Ecto neural progenitor cell (in vitro differentiated cells): ENCODE measurements at places on chromosomes 2 and 18.
A peak's percentile ranks its signal among the peaks of the same experiment; 100 is the strongest.

DNA sequence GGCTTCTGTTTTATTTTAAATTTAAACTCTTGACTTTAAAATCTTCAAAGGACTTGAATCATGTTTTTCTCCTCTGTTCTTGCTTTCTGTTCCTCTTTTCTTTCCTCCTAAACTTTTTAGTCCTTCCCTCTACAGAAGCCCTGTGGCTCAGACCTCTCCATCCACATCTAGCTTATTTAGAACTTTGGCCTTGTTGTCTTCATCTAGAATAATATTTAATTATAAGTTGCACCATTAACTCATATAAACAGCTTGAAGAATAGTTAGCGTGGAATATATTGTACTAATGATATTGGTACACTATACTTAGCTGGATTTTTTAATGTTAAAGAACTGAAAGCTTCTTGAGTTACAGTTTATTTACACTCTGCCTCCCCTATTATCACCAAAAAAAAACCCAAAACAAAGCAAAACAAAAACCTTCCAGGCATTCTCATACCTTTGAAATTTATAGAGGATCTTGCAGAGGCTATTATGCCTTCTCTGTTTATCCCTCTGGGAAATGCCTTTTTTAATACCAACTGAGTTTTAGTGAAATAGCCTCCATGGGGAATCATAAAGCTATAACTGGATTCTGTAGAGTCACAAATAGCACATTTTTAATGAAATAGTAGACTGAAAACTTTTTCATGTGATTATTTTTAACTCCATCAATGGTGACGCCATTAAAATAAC, 9.2 kb upstream of the CCDC141 start:
- DNase-seq: no peak

GRCh38 chr2:56185101-56185581, 1.4 kb downstream of the CCDC85A start:
- DNase-seq: peak; percentile 60

- no peak for DNase-seq
Measured at GRCh38 chr18:36893227-36893626, 64.3 kb downstream of the KIAA1328 start.

DNA sequence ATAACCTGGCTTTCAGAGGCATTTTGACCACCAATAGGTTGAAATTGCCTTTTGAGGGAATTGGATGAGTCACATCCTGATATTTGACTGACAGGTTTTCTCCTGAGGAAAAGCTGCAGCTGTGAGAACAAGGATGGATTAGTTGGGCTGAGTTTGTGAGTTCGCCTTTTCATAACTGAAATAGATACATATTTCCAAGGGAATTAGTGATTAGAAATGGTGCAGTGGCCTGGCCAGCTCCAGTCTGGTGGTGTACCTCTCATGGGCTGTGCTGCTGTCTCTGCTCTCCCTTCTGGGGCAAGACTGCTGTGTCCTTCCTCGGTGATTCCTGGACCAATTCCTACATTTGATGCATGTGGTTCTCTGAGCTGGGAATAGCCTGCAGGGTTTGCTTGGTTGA, 341.3 kb downstream of the TSN start:
- DNase-seq: no peak

DNA sequence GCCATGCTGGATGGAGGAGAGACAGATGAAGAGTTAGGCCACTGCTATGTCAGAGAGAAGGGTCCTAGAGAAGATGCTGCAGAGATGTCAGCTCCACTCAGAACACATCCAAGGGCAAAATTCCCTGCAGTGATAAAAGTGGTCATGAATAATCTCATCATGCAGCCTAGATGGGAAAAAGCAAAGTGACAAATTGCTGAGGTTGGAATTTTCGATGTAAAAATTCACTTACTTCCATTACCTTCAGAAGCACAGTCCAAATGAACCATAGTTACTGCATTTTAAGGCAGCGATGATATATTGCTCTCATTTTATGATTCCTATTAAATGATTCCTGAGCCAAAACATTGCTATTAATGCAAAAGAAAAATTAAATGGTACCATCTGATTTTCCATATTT, 16.4 kb downstream of the ANKRD29 start:
- no peak for DNase-seq

DNA sequence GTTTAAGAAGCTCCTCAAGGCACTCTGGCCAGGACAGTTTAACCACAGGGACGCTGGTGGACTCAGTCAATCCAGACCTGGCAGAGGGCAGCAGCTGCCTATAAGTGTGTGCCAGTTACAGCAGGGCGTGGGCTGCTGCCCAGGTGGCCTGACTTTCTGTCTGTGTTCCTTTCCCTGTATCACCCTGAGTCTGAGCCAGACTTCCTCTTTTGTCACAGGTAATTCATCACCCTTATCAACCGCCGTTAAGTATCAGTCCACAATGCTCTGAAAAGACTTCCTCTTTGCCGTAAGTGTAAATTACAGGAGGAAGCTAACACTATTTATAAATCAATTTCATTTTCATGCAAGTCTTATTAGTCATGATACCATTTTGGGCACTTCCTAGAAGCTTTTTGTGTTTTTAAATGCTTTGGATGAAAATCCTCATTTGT, 7.0 kb downstream of the LPIN1 start:
- DNase-seq: no peak

DNA sequence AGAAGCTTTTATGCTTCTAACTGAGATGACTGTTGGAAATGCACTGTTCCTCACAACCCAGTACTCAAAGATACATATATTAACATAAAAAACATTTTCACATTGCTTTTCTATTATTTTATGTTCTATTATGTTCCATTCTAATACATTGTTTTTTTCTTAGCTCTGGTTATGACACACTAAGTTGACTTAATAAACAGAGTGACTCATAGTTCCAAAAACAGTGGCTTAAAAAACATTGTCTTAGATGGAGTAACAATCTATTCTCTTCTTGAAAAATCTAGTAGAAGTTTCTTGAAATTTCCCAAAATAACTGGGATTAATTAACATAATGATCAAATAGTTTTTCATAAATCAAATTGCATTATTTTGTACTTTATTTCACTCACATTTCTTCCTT, 328.2 kb upstream of the LRATD1 start:
- DNase-seq: no peak

GRCh38 chr18:35089891-35090550, 48.8 kb downstream of the MAPRE2 start:
- DNase-seq: no peak

GRCh38 chr2:226715347-226715990, 84.2 kb downstream of the IRS1 start:
- DNase-seq: no peak

DNA sequence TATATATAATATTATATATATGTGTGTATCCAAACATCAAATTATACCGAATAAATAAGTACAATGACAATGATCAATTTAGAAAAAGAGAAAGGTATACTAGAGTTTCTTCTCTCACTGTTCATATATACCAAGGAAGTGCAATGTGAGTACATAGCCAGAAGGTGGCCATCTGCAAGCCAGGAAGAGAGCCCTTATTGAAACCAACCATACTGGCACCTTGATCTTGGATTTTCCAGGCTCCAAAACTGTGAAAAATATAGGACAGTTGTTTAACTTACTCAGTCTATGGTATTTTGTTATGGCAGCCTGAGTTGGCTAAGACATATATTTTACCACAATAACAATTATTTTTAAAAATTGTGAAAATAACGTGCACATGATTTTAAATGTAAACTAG, 1490.2 kb upstream of the SLC39A10 start:
- no peak for DNase-seq

GRCh38 chr2:239714116-239714515, 311.0 kb downstream of the NDUFA10 start:
- DNase-seq: peak; percentile 33

DNA sequence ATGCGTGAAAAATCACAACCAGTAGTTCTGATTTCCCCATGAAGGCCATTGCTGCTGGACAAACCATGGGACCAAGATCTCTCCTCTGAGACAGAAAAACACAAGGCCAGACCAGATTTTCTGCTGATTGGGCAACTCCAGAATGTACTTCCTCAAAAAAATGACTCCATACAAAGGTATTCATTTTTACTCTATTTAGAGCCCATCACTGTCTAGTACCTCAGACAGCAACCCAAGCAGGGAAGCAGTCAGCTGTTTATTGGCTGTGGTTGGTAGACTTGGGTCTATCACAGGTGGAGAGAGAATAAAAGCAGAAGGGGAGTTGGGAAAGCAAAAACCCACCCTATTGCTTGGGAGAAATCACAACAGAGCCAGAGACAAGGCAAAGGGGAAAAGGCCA, 219.9 kb downstream of the PIK3C3 start:
- DNase-seq: no peak

DNA sequence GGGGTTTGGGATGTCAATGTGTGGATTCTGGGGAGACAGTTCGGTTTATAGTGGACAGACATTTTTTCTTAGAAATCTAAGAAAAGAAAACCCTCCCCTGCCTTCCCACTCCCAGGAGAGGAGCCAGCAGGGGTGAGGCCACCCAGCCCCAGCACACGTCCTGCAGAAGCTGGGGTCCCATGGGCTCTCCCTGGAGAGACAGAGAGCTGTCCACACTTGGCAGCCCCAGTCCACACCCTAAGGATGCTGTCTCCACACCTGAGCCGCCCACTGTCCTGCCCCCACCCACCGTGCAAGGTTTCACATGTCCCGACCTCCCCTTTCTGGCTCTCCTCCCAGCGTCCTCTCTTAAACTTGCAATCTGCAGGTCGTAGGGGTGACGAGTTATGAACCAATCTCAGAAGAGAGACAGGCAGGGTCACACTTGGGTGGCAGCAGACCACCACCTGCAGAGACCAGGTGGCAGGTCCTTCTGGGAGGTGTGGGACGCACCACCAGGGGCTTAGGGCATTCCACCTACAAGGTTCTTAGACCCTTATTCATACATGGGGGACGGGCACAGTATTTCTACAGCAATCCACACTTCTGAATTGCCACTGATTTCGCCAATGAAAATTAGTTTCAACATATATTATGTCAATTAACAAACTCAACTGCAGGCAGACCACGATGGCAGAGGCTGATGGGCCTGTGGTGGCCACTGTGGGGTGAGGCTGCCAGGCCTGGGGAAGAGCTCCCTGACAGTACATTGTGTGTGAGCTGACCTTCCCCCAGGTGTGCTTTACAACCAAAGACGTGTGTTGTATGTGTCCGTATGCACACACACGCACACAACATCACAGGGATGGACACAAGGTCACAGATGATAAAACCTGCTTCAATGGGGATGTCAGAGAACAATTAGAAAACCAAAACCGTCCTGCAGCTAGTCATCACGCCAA, 158.5 kb downstream of the TPO start:
- DNase-seq: no peak

GRCh38 chr2:226995625-226996041, 159.8 kb downstream of the RHBDD1 start:
- no peak for DNase-seq

DNA sequence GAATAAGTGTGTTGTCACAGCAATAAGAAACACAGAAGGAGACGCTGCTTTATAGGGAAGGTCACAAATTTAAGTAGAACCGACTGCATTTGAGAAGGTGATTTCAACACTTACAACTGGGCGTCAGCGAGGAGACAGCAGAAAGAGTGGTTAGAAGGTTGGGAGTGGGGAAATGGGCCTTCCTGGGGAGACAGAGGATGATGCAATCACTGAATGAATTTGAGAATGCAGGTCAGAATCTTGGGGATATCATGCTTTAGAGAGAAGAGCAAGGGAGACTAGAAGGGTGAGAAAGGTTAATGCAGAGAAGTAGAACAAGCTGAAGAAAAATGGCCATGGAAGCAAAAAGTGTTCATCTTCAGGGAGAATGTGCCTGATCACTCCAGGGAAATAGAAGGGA, 616.1 kb upstream of the FAM98A start:
- no peak for DNase-seq

DNA sequence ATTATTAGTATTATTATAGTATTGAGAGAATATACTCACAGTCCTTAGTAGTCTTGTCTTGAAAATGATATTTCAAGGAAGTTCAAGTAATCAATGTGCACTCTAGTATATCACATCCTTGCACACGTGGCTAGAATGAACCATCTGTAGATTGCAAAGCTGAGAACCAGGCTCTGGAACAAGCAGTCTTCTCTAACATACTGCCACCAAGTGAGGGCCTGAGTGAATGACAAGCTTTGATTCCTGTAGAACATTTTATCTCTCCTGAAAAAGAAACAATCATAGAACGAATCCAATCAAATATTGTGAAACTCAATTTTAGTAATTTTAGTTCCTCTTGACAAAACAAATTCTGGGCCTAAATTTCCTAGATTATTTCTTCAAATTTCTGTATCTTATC, 55.3 kb upstream of the SULT1C3 start:
- DNase-seq: no peak

GRCh38 chr18:48412339-48412929, 3.3 kb upstream of the ZBTB7C start:
- no peak for DNase-seq

- no peak for DNase-seq
Measured at GRCh38 chr2:64819361-64819760, 165.6 kb upstream of the SERTAD2 start.

DNA sequence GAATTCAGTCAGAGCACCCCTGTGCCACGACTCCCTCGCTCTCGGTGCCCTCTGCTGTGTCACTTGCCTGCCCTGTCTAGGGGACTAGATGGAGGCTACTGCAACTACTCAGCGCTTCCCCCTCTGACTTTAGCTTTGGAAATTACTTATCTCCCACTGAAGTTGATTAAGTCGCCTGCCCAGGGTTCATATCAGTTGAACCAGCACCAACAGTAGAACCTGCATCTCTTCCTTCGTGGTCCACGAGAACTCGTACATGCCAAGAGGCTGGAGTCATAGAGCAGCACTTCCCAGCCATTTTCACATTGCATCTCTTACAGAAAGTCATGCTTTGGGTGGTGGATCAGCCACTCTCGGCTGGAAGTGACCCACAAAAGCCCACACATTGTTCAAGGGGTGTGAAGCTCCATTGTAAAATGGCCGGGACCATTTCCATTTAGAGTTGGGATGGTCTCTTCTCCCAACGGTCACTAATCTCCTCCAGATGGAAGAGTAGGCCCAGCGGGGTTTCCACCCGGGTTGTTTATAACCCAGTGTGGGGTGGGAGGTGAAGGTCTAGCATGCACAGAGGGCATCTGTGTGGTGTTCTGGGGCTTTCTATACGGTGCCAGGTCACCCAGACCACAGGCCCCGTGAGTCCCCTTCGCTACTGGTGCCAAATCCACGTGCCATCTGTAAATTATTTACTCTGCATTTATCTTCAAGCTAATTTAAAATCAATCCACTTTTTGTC, 38.0 kb downstream of the STEAP3 start:
- no peak for DNase-seq

DNA sequence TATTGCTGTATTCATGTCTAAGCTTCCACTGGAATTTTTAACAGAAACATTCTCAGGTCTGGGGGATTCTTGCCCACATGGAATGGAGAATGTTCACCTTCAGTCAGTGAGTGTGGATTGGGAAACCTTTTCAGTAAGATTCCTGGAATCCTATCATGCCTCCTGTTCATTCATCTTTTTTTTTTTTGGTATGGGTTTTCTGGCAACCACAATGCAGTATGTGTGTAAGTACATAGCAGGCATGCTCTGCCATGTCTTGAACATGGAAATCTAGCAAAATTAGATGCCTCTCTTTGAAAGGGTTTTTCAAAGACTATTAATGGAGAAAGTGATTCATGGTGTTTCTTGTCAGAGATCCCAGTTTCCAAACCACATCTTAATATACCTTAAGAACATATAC, 176.5 kb downstream of the LTBP1 start:
- DNase-seq: no peak

GRCh38 chr2:223262946-223263345, 211.0 kb downstream of the KCNE4 start:
- DNase-seq: no peak

GRCh38 chr2:181300600-181301291, 156.4 kb upstream of the ITGA4 start:
- no peak for DNase-seq
